ENCODE measurements at places on chromosomes 1 and 21. TPM values are rescaled to one million over a fixed set of nuclear protein-coding genes. Genes with fewer than 3 reads are reported as not detected.
A peak's percentile ranks its signal among the peaks of the same experiment; 100 is the strongest.

GRCh38 chr1:229136822-229137221, 134.1 kb upstream of the RAB4A start:
- no peak overlapping the region for H3K4me3 ChIP-seq
- H3K36me3 ChIP-seq = no peaks in the 10 kb centered on the region
- H3K4me1 ChIP-seq = no peaks in the 10 kb centered on the region
- no peaks in the 10 kb centered on the region for H3K27me3 ChIP-seq

- no peaks in the 10 kb centered on the region for H3K36me3 ChIP-seq
- H3K27me3 ChIP-seq = no peaks in the 10 kb centered on the region
- DNase-seq = peak; percentile 70
- H3K4me3 ChIP-seq = no peak overlapping the region
- H3K4me1 ChIP-seq = peaks cover 6% of the 10 kb centered on the region
Measured at GRCh38 chr1:60746278-60746791, 336.0 kb upstream of the NFIA start.

DNA sequence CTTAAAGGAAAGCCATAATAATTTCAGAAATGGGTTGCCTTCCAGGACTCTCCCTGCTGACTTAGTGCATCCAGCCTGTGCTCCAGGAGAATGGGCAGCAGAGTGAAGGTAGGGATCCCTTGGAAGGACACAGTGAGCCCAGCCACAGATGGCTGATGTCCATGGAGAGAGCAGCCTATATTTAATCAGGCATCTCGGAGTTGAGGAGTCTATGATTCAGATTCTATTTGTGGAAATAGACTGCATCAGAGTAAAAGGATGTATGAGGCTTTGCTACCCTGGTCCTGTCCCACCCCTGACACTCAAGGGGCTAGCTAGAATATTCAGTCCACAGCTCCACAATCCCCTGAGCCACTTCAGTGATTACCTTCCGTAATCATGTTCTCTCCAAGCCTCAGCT, 43.8 kb upstream of the PBX1 start:
- no peak overlapping the region for H3K4me3 ChIP-seq
- H3K36me3 ChIP-seq = no peaks in the 10 kb centered on the region
- H3K27me3 ChIP-seq = no peaks in the 10 kb centered on the region
- no peak overlapping the region for H3K27ac ChIP-seq
- H3K4me1 ChIP-seq = peaks cover 4% of the 10 kb centered on the region

- no peak for DNase-seq
- H3K27me3 ChIP-seq = no peaks in the 10 kb centered on the region
- peaks cover 3% of the 10 kb centered on the region for H3K4me1 ChIP-seq
- H3K27ac ChIP-seq = peak overlapping the region; percentile 57
- peak overlapping the region; percentile 90 for H3K4me3 ChIP-seq
Measured at GRCh38 chr1:211577819-211578639, 932 bp downstream of the SLC30A1 start.

DNA sequence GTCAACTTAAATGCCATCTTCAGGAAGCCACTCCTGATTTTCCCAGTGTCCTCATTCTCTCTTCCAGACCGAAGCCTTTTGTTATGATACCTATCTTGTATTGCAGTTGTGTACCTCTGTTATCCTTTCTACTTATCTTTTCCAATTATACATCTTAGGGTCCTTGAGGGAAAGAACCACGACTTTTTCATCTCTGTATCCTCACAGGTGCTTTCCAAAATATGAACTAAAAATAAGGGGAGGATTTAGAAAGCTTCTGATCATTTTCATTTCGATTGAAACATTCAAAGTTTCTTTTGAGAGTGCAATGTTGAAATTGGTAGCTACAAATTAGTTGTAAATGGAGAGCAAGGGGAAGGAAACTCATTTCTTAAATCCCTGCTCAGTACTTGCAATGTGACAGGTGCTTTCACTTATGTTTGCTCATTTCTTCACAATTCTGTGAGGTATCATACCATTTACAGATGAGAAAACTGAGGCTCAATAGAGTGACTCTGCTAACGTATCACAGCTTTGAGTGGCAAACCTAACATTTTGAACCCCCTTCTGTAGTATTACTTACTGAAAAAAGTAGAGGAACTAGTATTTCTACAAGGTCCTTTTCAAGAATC, 24.2 kb downstream of the SLC19A2 start:
- H3K36me3 ChIP-seq = no peaks in the 10 kb centered on the region
- H3K4me3 ChIP-seq = no peak overlapping the region
- peaks cover 6% of the 10 kb centered on the region for H3K4me1 ChIP-seq
- H3K27ac ChIP-seq = no peak overlapping the region
- peaks cover 6% of the 10 kb centered on the region for H3K27me3 ChIP-seq

DNA sequence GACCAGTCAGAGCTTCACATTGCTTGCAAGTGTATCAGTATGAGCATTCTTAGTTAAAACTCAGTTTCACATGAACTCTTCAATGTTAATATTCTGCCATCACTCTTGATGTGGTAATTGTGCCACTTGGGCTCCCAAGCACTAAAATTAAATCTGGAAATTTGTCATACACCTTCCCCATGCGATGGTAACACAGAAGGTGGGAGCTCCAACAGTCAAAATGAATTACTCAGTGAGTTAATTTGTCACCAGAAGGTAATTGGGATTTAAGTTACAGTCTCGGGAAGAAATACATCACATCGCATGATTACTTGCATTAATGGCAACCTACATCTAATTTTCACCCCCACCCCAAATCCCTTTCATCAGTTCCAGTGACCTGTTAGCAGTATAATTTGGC, 376.5 kb upstream of the DAB1 start:
- DNase-seq = no peak
- H3K36me3 ChIP-seq = no peaks in the 10 kb centered on the region
- H3K27me3 ChIP-seq = no peaks in the 10 kb centered on the region
- no peak overlapping the region for H3K4me3 ChIP-seq
- no peaks in the 10 kb centered on the region for H3K4me1 ChIP-seq

DNA sequence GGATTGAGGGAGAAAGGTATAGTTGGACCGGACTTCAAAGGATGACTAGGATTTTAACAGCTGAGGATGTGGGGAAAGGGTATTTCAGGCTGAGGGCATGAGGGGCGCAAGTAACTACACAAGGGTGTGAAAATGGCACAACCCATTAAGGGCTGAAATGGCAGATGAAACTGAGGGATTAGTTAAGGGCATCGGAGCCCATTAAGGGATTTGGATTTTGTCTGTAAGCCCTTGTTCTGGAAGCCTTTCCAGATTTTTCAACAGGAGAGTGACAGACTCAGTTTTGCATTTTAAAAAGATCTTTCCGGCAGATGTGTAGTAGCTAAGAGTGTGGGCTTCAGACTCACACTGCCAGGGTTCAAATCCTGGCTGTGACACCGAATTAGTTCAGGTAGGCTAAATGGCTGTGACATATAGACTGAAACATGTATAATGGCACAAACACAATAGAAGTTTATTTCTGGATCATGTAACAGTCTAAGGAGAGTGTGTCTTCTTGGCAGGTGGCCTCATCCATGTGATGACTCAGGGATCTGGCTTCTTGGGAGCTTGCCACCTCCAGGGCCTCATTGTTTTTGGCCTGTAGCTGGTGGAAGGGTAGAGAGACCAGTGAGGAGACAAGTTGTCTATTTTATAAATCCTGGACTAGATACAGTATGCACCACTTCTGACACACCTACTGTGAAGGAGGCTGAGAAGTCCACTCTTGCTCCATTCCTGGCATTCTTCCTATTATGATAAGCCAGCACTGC, 49.6 kb downstream of the UBE2T start:
- H3K27me3 ChIP-seq = no peaks in the 10 kb centered on the region
- no peaks in the 10 kb centered on the region for H3K4me1 ChIP-seq
- no peaks in the 10 kb centered on the region for H3K36me3 ChIP-seq
- H3K27ac ChIP-seq = no peak overlapping the region
- H3K4me3 ChIP-seq = no peak overlapping the region

- no peaks in the 10 kb centered on the region for H3K27me3 ChIP-seq
- H3K36me3 ChIP-seq = peaks cover 43% of the 10 kb centered on the region
- no peak for DNase-seq
- H3K4me1 ChIP-seq = peaks cover 15% of the 10 kb centered on the region
Measured at GRCh38 chr1:223742856-223743517, 30.6 kb downstream of the CAPN2 start.

GRCh38 chr1:75126611-75127101, 7.5 kb upstream of the LHX8 start:
- peaks cover 28% of the 10 kb centered on the region for H3K4me1 ChIP-seq
- H3K36me3 ChIP-seq = no peaks in the 10 kb centered on the region
- H3K27ac ChIP-seq = no peak overlapping the region
- H3K4me3 ChIP-seq = no peak overlapping the region
- DNase-seq = no peak
- H3K27me3 ChIP-seq = peaks cover 80% of the 10 kb centered on the region

DNA sequence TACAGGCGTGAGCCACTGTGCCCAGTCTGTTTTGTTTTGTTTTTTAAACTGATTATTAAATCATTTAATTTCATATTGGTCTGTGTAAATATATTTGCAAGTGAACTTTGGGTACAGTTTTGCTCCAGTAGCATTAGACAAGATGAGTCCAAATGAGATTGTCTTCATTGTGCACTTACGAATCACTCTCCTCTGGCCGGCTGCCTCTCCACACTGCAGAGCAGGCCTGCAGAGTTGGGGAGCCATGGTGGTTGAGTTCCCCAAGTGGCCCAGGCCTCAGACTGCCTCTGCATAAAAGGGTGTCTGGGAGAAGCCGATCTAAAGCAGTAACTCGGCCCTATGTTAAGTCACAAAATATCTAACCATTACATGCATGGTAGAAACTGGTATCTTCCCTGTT, 74.8 kb downstream of the ATP5PO start:
- no peak overlapping the region for H3K27ac ChIP-seq
- H3K4me3 ChIP-seq = no peak overlapping the region
- DNase-seq = no peak

- H3K4me1 ChIP-seq = no peaks in the 10 kb centered on the region
- H3K27ac ChIP-seq = no peak overlapping the region
- no peaks in the 10 kb centered on the region for H3K36me3 ChIP-seq
- H3K4me3 ChIP-seq = no peak overlapping the region
- no peak for DNase-seq
Measured at GRCh38 chr21:22575165-22575584, 1577.0 kb downstream of the NCAM2 start.

GRCh38 chr1:55524006-55524405, 308.8 kb upstream of the USP24 start:
- H3K36me3 ChIP-seq = no peaks in the 10 kb centered on the region
- H3K27me3 ChIP-seq = no peaks in the 10 kb centered on the region
- DNase-seq = no peak
- H3K27ac ChIP-seq = no peak overlapping the region
- no peaks in the 10 kb centered on the region for H3K4me1 ChIP-seq
- H3K4me3 ChIP-seq = no peak overlapping the region

- no peaks in the 10 kb centered on the region for H3K36me3 ChIP-seq
- DNase-seq = no peak
- no peak overlapping the region for H3K27ac ChIP-seq
Measured at GRCh38 chr1:57633056-57633455, 209.2 kb upstream of the DAB1 start.

DNA sequence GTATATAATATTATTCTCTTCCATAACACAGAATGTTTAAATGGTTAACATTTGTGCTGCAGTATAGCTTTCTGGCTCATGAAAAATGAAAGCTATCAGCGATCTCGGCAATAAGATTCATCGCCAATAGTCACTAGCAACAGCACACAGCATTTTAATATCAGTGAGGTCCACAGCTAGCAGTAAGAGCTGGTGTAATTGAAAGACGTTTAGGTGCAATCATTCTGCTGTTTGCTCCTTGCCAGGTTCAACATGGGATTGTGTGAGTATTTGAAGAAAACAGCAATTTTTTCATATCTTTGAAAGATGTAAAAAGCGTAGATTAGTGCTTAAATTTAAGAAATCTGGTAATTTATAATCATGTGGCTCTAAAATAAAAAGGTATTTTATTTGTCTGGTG, 20.1 kb downstream of the PRKACB start:
- peak; percentile 20 for DNase-seq
- H3K4me1 ChIP-seq = no peaks in the 10 kb centered on the region
- H3K36me3 ChIP-seq = no peaks in the 10 kb centered on the region
- peak overlapping the region; percentile 39 for H3K4me3 ChIP-seq
- H3K27ac ChIP-seq = peak overlapping the region; percentile 58
- no peaks in the 10 kb centered on the region for H3K27me3 ChIP-seq

- H3K27me3 ChIP-seq = no peaks in the 10 kb centered on the region
- H3K4me1 ChIP-seq = no peaks in the 10 kb centered on the region
- no peak for DNase-seq
- H3K27ac ChIP-seq = no peak overlapping the region
- H3K36me3 ChIP-seq = no peaks in the 10 kb centered on the region
Measured at GRCh38 chr1:216599851-216600250, 123.4 kb downstream of the ESRRG start.

DNA sequence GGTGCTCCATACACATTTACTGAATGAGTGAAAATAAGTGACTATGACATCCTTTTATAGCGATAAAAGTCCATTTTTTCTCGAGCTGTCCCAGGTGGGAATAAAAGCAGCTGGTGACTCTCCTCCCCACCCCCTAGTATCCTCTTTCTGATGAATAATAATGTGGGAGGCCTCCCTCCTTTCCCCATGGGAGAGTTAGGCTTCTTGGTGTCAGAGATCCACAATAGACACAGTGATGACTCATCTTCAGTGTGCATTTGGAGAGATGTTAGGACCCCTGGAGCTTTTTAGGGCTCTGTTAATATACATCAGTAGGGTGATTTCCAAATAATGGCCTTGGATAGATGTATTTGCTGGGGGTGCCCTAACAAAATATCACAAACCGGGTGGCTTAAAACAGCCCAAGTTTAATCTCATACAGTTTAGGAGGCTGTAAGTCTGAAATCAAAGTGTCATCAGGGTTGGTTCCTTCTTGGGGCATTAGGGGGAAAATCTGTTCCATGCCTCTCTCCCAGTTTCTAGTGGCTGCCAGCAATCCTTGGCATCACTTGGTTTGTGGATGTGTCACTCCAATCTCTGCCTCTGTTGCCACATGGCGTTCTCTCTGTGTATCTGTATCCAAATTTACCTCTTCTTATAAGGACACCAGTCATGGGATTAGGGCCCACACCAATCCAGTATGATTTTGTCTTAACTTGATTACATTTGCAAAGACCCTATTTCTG, 4.4 kb upstream of the PHC2 start:
- no peaks in the 10 kb centered on the region for H3K27me3 ChIP-seq
- H3K4me3 ChIP-seq = no peak overlapping the region
- no peak for DNase-seq

GRCh38 chr1:32200226-32201010, at the start of gene CCDC28B:
CCDC28B (plus strand) TSS chr1:32200595; CDS start chr1:32201936, 1,341 bp downstream.
- H3K4me1 ChIP-seq = peaks cover 52% of the 10 kb centered on the region
- peak within 1 kb of the TSS; percentile 96 for H3K27ac ChIP-seq
- H3K4me3 ChIP-seq = peak within 1 kb of the TSS; percentile 64
- no peaks in the 10 kb centered on the region for H3K27me3 ChIP-seq
- peaks cover 54% of the 10 kb centered on the region for H3K36me3 ChIP-seq
- DNase-seq = peak; percentile 96

Gene SPOCD1
- 0.44 TPM for total RNA-seq

Gene S100A2
- not detected for total RNA-seq

Gene KIF14
- total RNA-seq = 5.2 TPM

Gene LRRC71
- total RNA-seq = 4.5 TPM

Gene DNAJC28
- total RNA-seq = 6.2 TPM

Gene CFHR1
- 0.89 TPM for total RNA-seq

Gene SH2D1B
- 0.17 TPM for total RNA-seq

Gene STK40
- total RNA-seq = 20.1 TPM

Gene RAP1GAP
- total RNA-seq = 37.1 TPM

Gene ITLN1
- total RNA-seq = 0.22 TPM

Data from spinal cord (tissue), 10 donors.